ENCODE measurements at places on chromosomes 11 and 22. TPM values are rescaled to one million over a fixed set of nuclear protein-coding genes. Genes with fewer than 3 reads are reported as not detected.

Gene ARHGAP8
- polyA plus RNA-seq: 26.5 TPM

Gene RAPSN
- not detected for polyA plus RNA-seq

Gene GDPD4
- polyA plus RNA-seq: not detected

Gene DTX4
- 44.0 TPM for polyA plus RNA-seq

Gene APOBEC3C
- 10.7 TPM for polyA plus RNA-seq

Gene OR8D4
- not detected for polyA plus RNA-seq

Gene ZNF215
- polyA plus RNA-seq: 3.3 TPM

Gene OVOL1
- polyA plus RNA-seq: 11.3 TPM

Gene PKP3
- 6.0 TPM for polyA plus RNA-seq

Gene MAP6
- polyA plus RNA-seq: 7.9 TPM

Gene TMEM86A
- 9.2 TPM for polyA plus RNA-seq

Gene SCGB2A2
- polyA plus RNA-seq: not detected

Gene SNX32
- 2.5 TPM for polyA plus RNA-seq

Gene ASRGL1
- 56.8 TPM for polyA plus RNA-seq

Gene CRY2
- polyA plus RNA-seq: 34.1 TPM

Gene MS4A4A
- polyA plus RNA-seq: 5.8 TPM

Gene FANCF
- 16.9 TPM for polyA plus RNA-seq

Gene SMTNL1
- 0.14 TPM for polyA plus RNA-seq

Gene RFPL3
- not detected for polyA plus RNA-seq

Gene PTPRCAP
- polyA plus RNA-seq: 2.2 TPM

Gene SF3B2
- polyA plus RNA-seq: 239 TPM

DNA sequence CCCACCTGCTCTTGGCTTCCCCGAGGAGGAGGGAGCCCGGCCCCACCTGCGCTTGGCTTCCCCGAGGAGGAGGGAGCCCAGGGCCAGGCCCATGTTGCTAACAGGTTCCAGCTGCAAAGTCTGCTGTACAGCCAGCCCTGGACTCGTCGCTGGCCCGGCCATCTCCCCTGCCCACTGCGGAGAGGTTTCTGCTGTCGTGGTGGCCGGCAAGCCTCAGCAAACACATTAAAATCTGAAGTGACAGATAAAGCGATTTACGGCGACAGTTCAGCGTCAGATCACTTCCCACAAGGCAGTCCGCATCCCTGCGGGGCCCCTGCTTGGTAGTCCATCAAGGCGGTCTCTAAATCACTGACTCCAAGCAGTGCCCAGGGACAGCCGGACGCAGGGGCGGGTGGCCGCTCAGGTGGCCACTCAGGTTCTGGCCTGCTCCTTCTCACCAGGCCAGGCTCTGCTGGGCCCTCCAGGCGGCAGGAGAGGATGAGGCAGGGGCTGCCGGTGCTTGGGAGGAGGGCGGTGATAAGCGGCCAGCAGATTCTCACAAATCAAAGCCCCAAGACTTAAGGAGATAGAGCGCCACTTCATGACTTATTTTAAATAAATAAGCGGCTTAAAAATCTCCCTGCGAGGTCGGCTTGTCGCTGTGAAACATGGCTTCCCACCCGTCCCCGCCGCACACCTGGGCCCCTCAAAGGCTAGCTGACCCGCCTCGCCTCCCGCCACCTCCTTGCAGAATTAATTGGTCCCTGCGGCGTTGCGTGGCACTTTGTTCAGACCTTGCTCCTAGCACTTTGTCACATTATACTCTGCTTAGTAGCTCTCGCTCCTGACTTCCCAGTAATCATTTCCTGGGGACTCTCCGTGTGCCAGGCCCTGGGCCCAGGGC lies 21.1 kb downstream of the MACROD1 start:
- DNase-seq: no peak

DNA sequence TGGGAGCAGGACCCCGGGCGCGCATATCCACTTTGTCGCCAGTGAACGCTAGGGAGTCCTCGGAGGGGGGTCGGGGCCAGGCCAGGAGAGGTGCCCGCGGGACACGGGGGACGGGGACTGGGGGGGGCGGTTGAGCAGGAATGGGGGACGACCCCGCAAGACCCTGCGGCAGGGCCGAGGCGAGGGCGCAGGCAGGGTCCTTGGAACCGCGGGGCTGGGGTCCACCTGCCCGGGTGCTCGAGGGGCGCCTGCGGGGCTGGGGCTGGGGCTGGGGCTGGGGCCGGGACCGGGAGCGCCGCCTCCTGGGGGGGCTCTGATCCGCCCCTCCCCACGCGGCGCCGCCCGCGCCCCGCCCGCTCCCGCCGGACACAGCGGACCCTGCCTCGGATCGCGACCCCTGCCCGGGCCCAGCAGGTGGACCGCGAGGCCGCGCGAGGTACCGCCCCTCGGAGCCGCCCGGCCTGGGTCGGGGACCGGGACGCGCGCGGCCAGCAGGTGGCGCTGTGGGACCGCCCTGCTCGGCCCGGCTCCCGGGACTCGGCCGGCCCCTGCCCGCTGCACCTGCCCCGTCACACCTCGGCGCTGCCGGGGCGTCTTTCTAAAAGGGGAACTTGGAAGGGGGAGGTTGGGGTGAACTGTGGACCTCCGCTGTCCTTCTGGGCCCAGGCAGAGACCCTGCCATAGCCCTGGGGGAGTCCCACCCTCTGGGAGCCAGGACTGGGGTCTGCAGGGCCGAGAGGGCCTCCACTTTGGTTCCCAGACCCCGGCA lies 11.0 kb downstream of the CRELD2 start:
- DNase-seq: no peak

GRCh38 chr11:86143087-86144030 lies 74.5 kb upstream of the PICALM start:
- no peak for DNase-seq

DNA sequence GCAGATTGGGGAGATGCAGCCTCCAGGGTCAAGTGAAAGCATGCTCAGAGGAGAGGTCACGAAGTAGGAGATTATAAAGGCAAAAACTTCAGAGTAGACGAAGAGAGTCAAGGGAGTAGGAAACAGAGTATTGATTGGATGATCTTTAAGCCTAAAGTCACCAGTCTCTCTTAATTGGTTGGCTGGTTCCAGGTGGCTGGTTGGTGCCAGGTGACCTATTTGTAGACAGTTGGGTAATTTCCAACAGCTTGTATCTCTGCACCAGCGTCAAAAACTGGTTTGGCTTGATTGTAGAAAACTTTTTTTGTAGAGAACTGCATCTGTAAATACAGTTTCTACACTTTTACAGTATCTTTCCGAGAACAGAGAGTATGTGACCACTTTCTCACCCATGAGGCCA lies 75.7 kb upstream of the CCDC90B start:
- no peak for DNase-seq

- DNase-seq: no peak
Observed at GRCh38 chr22:17237038-17237668, 17.9 kb upstream of the ADA2 start.

DNA sequence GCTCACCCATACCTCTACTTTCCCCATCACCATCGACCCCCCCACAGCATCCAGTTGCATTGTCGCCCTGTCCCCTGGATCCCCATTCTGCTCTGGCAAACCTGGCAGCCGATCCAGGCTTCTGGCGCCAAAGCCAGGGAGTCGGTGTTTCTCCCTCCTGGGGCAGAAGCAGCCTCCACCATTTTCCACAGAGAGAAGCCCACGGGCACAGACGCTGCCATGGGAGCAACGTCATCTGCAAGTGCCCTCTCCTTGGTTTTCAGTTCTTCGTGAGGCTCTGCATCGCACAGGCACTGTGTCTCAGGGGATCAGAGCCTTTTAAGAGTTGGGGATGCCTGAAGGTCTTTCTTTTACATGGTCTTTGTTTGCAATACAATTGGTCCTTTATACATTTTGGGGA lies 2.3 kb downstream of the YPEL4 start:
- DNase-seq: no peak

DNA sequence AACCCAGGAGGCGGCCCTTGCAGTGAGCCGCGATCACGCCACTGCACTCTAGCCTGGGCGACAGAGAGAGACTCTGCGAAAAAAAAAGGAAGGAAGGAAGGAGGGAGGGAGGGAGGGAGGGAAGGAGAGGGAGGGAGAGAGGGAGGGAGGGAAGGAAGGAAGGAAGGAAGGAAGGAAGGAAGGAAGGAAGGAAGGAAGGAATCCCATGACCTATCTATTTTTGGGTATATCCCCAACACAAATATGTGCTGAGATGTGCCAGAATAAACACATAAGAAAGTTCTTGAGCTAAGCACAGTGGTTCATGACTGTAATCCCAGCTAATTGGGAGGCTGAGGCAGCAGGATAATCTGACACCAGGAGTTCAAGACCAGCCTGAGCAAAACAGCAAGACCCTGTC lies 82.0 kb downstream of the SIK3 start:
- DNase-seq: no peak

DNA sequence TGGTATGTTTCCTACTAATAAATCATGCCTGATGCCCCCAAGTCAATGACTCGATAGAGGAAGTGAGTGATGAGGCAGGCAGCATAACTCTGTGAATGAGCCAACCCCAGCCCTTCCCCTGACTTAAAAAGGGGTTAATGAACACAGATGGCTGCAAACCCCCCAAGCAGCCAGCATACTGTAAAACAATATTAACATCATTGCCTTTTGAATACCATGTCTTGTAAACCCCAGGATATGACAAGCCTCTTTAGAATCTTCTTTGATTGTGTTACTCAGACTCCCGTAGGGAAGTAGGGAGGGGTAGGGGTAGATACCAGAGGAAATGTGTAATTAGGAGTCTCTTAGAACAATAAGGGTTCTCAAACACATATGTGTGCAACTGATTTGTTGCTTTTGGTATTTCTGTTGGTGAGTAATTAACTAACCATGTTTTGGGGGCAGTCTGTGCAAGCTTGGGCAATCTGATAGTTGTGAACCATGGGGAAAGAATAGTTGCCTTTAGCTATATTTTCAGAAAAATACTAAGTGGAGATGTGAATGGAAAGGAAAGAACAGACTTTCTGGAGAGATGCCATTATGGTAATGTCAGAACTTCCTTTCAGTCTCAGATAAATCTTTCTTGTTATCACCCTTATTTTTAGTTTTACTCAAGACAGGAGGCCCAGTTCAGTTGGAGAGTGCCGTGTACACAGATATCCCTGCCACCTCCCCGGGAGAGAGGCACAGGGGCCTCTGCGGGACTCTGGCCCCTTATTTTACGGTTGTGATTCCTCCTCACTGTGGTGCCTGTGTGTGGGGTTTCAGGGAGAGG lies 701.8 kb downstream of the NTM start:
- no peak for DNase-seq

DNA sequence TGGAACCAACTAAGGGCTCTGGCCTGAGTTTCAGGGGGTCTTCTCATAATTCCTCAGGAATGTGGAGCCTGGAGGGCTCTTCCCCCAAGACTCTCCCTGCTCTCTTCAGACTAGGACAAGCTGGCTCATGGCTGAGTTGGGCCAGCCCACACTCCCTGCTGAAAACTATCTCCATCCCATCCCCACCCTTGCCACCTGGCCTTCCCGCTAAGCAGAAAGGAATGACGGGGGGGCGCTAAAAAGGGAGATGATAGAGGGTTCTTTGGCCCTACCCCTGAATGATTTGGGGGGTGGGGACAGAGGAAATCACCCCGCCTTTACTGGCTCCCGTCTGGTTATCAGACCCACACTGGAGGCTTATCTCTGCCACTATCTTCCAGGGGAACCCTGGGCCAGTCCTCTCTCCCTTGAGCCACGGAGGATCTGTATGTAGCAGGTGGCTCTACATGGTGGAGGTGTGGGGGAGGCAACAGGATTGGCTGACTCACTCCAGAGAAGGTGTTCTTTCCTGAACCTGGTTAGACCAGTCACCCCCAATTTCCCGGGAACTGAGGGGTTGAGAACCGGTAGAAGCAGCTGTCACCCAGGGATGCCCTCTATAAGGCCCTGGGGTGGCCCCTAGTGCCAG lies 5.7 kb downstream of the SMTN start:
- DNase-seq: no peak

GRCh38 chr11:68837583-68838571 lies 3.8 kb downstream of the CPT1A start:
- no peak for DNase-seq

DNA sequence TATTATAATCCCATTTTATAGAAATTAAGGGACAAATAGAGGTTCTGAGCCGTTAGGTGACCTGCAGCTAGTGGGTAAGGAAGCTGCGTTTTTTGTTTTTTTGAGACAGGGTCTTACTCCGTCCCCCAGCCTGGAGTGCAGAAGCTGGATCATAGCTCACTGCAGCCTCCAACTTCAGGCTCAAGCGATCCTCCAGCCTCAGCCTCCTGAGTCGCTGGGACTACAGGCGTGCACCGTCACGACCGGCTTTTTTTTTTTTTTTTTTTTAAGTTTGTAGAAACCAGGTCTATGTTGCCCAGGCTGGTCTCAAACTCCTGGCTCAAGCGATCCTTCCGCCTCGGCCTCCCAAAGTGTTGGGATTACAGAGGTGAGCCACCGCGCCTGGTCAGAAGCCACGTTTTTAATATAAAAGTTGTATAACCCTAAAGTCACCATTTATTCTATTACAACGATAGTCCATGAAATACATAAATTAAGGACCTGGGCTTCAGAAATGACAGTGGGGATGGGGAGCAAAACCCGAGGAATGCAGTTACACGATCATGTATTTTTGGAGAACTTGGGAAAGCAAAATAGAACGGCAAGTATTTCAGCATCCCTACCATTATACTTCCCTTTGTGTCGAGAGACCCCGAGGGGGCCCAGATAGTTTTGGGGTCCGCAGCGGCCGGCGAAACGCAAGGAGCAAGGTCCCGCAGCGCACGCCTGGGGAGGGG lies 638 bp downstream of the SAAL1 start:
- no peak for DNase-seq

- no peak for DNase-seq
Observed at GRCh38 chr22:20008221-20008995, 8.2 kb downstream of the ARVCF start.

DNA sequence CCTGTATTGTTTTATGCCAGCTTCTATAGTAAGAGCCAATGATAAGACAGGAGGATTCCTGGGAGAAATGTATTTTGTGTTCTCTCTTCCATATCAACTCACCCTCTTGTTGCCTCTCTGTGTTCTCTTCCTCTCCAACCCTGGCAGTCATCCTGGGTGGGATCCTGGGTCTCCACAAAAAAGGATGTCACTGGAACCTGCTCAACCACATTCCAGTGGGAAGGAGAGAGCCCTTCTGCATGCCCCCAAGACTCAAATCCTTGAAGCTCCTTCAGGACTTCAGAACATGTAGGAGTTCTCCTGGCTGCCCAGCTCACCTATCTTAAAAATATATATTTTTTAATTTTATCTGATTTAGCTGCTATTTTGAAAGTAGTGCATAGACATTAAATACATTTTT lies 26.1 kb downstream of the APOL6 start:
- DNase-seq: no peak

- DNase-seq: no peak
Observed at GRCh38 chr11:126282736-126283591, at the start of gene TIRAP. TIRAP (plus strand) TSS chr11:126283093; CDS start chr11:126290895, 7,802 bp downstream.

DNA sequence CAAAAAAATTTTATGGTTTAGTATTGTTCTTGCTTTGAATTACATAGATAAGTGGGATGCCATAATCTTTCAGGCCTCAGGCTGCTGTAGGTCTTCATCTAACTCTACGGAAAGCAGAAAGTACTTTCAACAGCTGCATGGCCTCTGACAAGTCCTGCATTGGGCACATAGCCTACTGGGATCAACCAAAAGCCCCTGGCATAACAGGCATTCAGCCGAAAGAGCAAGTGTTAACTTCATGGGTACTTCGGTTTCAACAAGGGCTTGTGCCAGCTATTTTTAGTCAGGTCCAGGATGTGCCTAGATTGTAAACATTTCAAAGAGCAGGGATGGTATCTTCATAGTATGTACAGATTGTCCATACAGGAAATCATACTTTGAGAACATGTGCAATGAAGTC lies 3.1 kb downstream of the SLN start:
- DNase-seq: no peak

- no peak for DNase-seq
Observed at GRCh38 chr11:22180131-22180530, 12.8 kb upstream of the ANO5 start.

GRCh38 chr11:8567602-8568198 lies 26.3 kb downstream of the STK33 start:
- DNase-seq: no peak

GRCh38 chr22:48476577-48476976 lies 1351.1 kb downstream of the BRD1 start:
- no peak for DNase-seq

Data from left renal cortex interstitium (tissue), 4 donors.